ENCODE measurements at places on chromosomes 13 and 19.
A peak's percentile ranks its signal among the peaks of the same experiment; 100 is the strongest.

DNA sequence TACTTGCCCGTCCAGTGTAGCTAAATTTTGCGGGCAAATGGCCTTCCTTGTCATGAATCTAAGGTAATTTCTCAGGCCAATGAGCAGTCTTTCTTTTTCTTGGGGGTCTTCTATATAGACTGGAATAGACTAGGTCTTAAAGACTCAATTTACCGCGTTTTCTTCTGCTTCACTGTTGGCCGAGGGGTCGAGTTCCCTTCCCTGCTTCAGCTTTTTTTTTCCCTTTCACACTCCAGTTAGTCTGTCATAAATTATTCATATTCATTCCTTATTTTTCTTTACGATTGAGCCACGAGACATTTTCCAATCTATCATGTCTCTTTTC, 276 bp downstream of the ALG11 start:
- DNase-seq, result no peak

DNA sequence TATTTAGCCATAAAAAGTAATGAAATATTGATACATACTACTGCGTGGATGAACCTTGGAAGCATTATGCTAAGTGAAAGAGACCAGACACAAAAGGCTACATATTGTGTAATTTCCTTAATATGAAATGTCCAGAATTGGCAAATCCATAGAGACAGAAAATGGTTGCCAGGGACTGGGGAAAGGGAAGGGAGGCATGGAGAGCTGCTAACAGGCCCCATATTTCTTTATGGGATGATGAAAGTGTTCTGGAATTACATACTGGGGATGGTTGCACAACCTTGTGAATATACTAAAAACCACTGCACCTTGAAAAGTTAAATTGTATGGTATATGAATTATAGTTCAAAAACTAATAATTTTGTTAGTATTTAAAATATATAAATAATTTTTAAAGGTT, 3.6 kb downstream of the IFT88 start:
- DNase-seq, result no peak

DNA sequence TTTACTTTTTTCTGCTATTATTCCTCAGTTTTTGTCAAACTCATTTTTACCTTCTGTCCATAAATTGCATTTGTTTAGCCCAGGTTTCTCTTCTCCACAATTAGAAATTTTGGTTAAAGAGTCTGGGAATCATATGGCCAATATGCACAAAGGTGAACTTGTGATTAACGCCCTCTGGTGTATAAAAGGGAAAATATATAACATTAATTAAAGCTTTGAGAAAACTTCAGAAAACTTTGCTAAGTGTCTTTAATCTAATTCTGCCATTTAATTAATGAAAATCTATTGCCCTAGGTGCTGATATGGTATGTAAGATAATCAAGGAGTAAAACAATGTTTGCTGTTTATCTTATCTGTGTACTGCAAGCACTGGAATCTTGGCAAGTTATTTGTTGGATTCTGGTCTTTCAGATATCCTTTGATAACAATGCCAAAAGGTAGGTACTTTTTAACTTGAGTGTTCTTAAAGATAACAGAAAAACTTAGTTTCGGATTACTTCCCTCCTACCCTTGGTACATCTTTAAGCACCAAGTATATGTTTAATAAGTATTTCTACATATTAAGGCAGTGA, 402.6 kb downstream of the SUCLA2 start:
- DNase-seq, result no peak

- no peak for DNase-seq
Observed at GRCh38 chr13:63972328-63972727, 2556.7 kb upstream of the PCDH20 start.

GRCh38 chr19:40266119-40266518, 19.0 kb downstream of the AKT2 start:
- no peak for DNase-seq

DNA sequence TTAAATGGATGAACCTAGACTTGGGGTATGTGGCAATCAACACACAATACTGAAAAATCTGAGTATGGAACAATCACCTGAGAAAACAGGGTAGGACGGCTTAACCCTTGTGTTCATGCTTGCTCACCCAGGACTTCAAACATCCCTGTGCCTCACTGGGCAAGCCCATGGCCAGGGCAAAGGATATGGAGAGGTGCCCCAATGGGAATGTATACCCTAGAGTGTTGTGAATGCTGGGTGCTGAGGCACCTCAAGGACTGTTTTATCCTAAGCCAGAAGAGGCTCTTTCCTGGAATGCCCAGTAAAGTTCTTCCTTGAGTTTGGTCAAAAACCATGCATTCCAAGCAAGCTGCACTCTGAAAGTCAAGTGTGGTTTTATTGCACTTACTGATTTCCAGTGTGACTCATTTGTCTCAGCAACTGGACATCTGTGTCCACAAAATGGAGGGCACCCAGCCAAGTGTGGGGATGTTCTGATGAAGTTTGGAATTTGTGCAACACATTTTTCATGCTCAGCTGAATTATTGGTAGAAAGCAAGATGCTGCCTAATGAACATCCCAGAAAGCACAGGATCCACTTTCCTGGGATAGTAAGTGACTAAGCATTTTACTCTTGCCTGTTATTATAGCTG, 531.3 kb downstream of the RFC3 start:
- DNase-seq, result no peak

DNA sequence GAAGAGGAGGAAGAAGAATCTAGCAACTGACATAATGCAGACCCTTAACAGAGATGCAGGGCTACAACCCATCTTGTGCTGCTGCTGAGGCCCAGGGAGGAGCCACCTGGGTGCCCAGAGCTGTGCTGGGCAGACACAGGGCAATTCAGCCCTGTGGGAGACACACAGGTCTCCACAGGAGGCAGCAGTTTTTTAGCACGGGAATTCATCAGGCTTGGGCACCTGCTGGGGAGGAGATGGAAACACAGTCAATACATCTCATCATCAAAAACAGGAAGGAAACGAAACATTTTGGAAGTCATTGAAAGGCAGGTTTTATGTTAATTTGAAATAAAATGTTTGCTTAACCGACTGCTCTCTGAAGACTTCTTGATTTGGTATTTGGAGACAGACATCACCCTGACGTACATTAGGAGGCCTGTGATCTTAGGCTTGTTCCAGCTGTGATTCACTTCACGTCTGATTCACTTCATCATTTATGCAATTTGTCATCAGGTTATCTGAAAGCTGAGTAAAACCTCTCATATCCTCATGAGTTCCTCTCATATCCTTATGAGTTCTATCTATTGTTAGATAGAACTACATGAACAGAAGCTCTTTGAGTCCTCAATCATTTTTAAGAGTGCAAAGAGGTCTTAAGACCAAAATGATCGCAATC, 77.4 kb downstream of the CYSLTR2 start:
- no peak for DNase-seq

- DNase-seq, result no peak
Observed at GRCh38 chr19:6071875-6072274, 38.4 kb downstream of the RFX2 start.

DNA sequence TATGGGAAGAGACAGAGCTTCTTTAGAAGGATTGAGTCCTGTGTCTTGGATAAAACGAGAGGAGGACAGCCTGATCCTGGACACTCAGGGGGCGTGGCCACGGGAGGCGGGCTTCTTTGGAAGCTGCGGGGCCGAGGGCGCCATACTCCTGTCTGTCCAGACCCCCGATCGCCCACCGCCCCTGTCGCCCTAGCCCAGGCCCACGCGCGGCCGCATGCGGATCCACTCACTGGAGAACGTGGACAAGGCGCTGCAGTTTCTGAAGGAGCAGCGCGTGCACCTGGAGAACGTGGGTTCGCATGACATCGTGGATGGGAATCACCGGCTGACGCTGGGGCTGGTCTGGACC, 23.1 kb downstream of the SPTBN4 start:
- no peak for DNase-seq

DNA sequence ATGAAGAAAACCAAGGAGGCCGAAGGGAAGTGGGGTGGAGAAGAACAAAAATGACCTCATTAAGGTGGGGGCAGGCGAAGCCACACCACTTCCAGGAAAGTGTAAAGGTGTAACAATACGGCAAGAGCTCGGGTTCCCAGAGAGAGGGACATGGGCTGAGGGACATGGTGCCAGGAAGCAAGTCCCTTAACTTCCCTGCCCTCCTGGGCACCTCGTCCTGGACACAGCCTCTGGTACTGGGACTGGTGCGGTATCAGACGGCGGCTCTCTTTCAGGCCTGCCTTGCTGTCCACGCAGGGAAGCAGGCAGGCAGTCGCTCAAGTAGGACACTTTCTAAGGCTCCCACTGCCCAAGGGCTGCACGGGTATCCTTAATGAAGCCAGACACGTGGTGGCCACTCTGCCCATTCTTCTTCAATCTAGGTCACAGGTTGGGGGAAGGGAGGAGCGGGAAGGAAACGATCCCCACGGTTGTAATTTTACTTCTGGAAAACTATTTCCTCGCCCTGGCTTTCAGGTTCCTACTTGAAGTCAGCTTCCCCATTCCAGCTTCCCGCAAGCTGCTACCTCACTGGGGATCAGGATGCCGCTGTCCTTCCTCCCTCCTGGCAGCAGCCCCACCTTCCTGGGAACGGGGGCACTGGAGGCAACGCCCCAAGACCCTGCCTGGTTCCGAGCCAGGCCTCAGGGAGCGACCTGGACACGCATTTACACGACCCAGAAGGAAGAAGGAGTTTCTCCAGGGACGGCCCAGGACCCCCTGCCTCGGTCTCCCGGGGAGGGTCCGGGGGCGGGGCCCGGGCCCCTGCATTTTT, 1.2 kb downstream of the AP3D1 start:
- no peak for DNase-seq

- DNase-seq, result no peak
Observed at GRCh38 chr19:55623130-55623529, 1.2 kb downstream of the ZNF784 start.

- no peak for DNase-seq
Observed at GRCh38 chr19:23547156-23547555, 139.9 kb downstream of the ZNF675 start.

- DNase-seq, result no peak
Observed at GRCh38 chr13:46778890-46779289, 18.1 kb downstream of the ESD start.

DNA sequence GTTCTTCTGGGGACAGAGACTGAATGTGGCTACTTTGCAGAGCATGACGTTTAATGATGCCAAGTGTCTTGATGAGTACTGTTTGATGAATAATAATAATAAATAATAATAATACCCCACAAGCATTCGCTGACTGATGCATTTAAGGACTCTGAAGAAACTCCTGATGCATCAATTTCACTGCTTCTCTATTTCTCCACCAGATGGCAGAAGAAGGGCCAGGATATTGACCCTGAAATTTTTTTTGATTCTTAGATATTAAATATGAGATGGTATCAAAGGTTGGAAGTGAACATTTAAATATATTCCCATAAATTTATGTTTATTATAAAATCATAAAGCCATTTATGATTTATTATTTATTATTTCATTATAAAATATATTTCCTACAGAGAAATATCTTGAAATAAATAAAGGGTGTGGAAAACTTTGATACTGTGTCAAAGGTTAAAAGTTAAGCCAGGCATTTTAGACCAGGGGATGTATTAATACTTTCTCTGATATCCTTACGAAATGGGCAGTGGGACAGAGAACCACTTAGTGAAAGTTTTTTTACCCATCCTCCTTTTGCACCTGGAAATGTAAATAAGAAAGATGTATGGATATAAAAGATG, 170.9 kb downstream of the LACC1 start:
- no peak for DNase-seq

GRCh38 chr13:87923753-87924152, 252.6 kb downstream of the SLITRK5 start:
- no peak for DNase-seq

DNA sequence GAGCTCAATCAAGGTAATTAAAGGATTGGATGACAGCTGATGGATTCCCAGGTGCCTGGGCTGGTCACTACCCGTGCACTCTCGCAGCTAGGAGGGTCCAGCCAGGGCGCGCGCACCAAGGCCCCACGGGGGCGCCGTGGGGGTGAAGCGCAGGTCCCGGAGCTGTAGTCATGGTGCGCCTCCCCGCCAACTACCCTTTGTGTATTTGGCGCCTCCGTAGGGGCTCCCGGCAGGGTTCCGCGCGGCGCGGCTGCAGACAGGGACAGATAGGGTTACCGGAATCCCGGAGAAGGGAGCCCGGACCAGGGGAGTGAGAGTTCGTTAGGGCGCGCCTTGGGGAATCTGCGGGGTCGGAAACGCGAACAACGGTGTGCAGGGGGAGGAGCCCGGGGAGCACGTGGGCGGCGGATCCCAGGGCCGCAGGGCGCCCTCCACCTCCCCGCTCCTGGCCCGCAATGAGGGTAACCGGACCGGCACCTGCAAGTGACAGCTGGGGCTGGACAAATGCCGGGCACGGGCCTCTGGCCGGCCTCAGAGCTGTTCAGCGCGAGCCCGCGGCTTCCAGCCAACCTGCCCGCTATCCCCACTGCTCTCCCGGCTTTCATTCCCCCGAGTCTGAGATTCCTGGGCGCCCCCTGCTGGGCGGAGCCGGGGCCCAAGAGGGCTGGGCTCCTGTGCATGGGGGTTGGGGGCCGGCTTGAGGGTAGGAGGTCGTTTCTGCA, 3.4 kb upstream of the PRAM1 start:
- DNase-seq, result peak; percentile 66

- no peak for DNase-seq
Observed at GRCh38 chr13:95289020-95289444, 12.2 kb downstream of the ABCC4 start.

- DNase-seq, result no peak
Observed at GRCh38 chr13:51858433-51859247, 3.1 kb upstream of the CCDC70 start.

DNA sequence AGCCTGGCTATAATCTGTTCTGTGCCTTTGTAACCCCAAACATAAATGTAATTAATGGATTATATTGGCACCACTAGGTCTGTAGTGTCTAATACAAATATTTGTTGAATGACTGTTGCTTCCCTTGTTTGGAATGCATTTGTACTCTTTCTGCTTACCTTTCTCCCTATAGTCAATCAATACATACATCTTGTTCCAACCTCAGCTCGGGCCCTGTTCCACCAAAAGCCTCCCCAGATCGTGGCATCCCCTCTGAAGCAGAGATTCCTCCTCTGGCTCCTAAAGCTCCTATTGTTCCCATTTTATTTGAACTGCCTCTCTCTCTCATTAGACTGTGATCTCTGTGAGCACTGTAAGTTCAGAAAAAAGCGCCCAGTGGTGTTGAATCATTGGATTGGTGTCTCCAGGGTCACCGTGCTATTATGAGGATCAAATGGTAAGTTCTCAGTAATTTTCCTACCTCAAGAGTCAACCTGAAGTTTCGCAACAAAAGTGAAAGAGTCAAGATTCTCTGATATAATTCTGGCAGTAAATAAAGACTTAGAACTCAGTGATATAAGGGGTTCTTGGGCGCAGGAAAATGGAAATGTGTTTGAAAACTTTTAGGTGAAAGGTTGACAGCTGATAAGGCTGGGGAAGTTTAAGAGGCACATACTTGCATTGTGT, 151.5 kb downstream of the KLF5 start:
- no peak for DNase-seq

- no peak for DNase-seq
Observed at GRCh38 chr13:66305961-66306617, 924.0 kb downstream of the PCDH9 start.

- no peak for DNase-seq
Observed at GRCh38 chr13:29589234-29589633, 6.3 kb downstream of the SLC7A1 start.

- DNase-seq, result peak; percentile 46
Observed at GRCh38 chr19:46748325-46749109, 2.3 kb upstream of the STRN4 start.

- DNase-seq, result no peak
Observed at GRCh38 chr13:36778083-36778671, 40.8 kb upstream of the RFXAP start.

- no peak for DNase-seq
Observed at GRCh38 chr19:54137699-54138488, at the start of gene CNOT3. TSS of gene CNOT3 (plus strand) at chr19:54137762. CDS start at chr19:54142979, 5,217 bp downstream.
